Prostate gland (tissue), 2 donors: ENCODE measurements at places on chromosomes 1 and 21. TPM values are rescaled to one million over a fixed set of nuclear protein-coding genes. Genes with fewer than 3 reads are reported as not detected.

The MYBPH gene
- total RNA-seq, result 7.7 TPM

The FMO2 gene
- total RNA-seq, result 10.6 TPM

The NKAIN1 gene
- total RNA-seq, result 0.51 TPM

DNA sequence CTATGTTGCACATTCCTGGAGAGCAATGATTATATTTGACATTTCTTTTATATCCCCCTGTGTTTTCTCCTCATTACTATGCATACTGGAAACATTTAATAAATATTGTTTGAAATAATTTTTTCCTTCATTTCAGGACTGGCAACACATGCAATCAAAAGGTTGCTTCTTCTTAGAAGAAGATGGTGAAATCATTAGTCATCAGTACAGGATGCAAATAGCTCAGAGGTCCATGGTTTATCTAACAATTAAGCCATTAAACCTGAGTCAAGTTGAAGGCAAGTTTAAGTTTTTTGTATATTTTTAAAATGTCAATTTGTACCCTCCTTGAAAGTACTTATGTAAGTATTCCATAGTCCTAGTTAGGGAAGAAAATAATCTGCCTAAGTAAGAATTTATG lies 22.5 kb downstream of the EFCAB7 start:
- H3K4me3 ChIP-seq, result no peak overlapping the region
- no peak for DNase-seq
- no peaks in the 10 kb centered on the region for H3K4me1 ChIP-seq
- no peak overlapping the region for H3K27ac ChIP-seq

- no peaks in the 10 kb centered on the region for H3K36me3 ChIP-seq
- H3K27me3 ChIP-seq, result no peaks in the 10 kb centered on the region
- DNase-seq, result no peak
- no peak overlapping the region for H3K4me3 ChIP-seq
- no peaks in the 10 kb centered on the region for H3K4me1 ChIP-seq
Observed at GRCh38 chr1:98292994-98293393, 368.5 kb upstream of the SNX7 start.

- no peak for DNase-seq
- H3K27ac ChIP-seq, result peak overlapping the region; percentile 56
- peaks cover 4% of the 10 kb centered on the region for H3K4me1 ChIP-seq
- no peak overlapping the region for H3K4me3 ChIP-seq
- H3K27me3 ChIP-seq, result no peaks in the 10 kb centered on the region
Observed at GRCh38 chr21:29174607-29175013, 44.2 kb downstream of the MAP3K7CL start.

GRCh38 chr1:234735476-234735875 lies 125.5 kb upstream of the IRF2BP2 start:
- H3K4me1 ChIP-seq, result no peaks in the 10 kb centered on the region
- H3K27ac ChIP-seq, result no peak overlapping the region
- no peaks in the 10 kb centered on the region for H3K36me3 ChIP-seq
- no peak overlapping the region for H3K4me3 ChIP-seq
- no peaks in the 10 kb centered on the region for H3K27me3 ChIP-seq
- no peak for DNase-seq

DNA sequence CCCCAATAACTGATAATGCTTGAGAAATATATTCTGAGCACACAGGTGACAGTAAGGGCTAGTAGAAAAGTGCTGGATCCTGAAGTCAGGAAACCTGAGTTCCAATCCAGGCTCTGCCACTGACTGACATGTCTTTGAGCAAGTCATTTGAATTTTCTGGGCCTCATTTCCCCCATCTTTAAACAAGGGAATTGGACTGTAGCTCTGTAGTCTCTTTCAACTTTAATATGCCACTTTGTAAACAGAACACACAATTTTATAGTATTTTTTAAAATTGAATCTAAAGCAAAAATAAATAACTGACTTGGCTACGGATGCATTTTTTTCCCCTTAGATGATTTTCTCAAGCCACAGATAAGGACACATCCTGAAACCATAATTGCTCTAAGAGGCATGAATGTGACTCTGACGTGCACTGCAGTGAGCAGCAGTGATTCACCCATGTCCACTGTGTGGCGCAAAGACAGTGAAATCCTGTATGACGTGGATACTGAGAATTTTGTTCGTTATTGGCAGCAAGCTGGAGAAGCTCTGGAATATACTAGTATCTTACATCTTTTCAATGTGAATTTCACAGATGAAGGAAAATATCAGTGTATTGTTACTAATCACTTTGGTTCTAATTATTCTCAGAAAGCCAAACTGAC lies 37.0 kb downstream of the LRIG2 start:
- peak; percentile 49 for DNase-seq
- no peaks in the 10 kb centered on the region for H3K4me1 ChIP-seq
- peak overlapping the region; percentile 69 for H3K27ac ChIP-seq
- H3K36me3 ChIP-seq, result peaks cover 2% of the 10 kb centered on the region
- no peak overlapping the region for H3K4me3 ChIP-seq
- no peaks in the 10 kb centered on the region for H3K27me3 ChIP-seq

DNA sequence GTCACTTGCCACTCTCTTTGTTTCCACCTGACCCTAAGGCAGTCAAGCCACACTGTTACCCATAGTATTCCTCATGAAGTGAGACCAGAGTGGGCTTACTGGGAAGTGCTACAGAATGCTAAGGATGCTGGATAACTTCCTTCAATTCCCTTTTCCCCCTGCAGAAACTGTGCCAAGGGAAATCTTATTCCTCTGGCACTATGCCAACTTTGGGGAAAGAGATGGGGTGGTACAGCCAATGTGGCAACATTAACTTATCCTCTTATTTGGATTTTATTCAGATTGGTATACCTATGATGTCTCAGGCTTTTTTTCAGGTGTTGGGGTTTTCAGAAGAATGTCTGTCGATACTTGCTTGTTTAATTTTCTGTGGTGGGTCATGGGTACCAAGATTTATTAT lies 599.4 kb upstream of the PBX1 start:
- H3K36me3 ChIP-seq, result no peaks in the 10 kb centered on the region
- H3K27ac ChIP-seq, result no peak overlapping the region
- no peak for DNase-seq
- H3K27me3 ChIP-seq, result no peaks in the 10 kb centered on the region
- H3K4me3 ChIP-seq, result no peak overlapping the region

- H3K36me3 ChIP-seq, result no peaks in the 10 kb centered on the region
- no peak for DNase-seq
- no peaks in the 10 kb centered on the region for H3K27me3 ChIP-seq
Observed at GRCh38 chr21:35366394-35367080, 317.4 kb upstream of the RUNX1 start.

DNA sequence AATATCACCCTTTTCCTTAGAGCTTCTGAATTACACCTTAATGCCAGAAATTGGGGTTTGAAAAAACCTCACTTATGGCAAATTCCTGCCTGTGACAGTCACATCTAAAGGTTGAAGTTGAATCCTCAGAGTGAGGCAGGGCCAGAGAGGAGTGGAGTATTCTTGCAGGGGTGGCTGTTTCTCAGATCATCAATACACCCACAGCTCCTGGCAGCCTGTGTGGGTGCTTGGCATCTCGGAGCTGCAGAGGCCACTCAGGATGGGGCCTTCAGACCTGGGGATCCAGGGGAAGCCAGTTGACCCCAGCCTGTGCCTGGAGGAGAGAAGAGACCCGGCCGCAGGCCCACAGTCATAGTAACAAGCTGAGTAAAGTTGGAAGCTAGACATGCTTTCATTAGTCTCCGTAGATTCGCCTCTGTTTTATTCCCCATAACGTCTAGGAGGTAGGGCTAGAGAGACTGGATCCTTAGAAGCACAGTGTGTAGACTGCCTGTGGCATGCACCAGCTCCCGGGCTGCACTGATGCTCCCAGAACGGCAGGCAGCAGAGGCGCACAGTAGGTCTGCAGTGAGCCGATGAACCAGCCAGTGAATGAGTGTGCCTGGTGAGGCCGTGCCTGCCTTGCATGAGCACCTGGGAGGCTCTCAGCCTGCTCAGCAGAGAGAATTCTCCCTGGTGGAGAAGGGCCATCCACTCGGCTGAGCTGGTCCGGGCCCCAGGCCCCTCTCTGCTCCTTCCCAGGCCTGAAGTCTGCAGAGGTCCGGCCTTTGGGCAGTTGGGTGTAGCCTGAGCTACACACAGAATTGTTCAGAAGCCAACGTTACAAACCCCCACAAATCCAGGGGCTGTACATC lies 42.9 kb downstream of the TFF3 start:
- no peak for DNase-seq
- no peaks in the 10 kb centered on the region for H3K4me1 ChIP-seq
- no peak overlapping the region for H3K4me3 ChIP-seq
- no peaks in the 10 kb centered on the region for H3K27me3 ChIP-seq
- no peak overlapping the region for H3K27ac ChIP-seq

- no peaks in the 10 kb centered on the region for H3K36me3 ChIP-seq
- no peak for DNase-seq
- H3K27ac ChIP-seq, result no peak overlapping the region
- H3K4me1 ChIP-seq, result no peaks in the 10 kb centered on the region
Observed at GRCh38 chr1:71072273-71072672, 8.6 kb downstream of the ZRANB2 start.

- H3K4me3 ChIP-seq, result no peak overlapping the region
- no peak for DNase-seq
- no peaks in the 10 kb centered on the region for H3K27me3 ChIP-seq
- H3K4me1 ChIP-seq, result peaks cover 10% of the 10 kb centered on the region
Observed at GRCh38 chr1:25874209-25874608, 1.3 kb downstream of the PAQR7 start.

DNA sequence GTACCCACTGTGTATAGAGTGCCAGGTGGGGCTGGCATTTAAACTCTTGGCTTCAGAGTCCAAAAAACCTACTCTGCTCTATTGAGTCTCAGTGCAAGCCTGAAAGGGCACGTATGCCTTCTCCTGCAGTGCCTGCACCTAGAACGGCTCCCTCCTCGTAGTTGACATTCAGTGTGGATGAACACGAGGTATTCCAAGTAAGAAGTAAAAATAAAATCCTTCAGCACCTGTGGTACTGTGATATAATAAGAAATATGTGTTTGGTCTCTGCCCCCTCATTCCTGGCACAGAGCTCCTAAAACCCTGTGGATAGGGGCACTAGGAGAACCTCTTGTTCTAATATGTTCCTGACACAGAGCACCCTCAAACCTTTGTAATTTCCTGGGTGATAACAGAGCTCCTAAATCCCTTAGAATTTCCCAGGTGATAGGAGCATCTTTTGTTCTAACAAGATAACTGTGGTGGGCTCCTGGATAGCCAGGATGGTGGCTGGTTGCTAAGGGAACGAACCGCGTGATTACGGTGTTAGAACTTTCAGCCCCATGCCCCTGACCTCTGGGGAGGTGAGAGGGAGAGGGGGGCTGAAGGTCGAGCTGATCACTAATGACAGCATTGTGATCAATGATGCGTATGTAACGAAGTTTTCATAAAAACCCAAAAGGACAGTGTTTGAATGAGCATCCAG lies 16.8 kb downstream of the UCK2 start:
- H3K4me3 ChIP-seq, result no peak overlapping the region
- H3K4me1 ChIP-seq, result no peaks in the 10 kb centered on the region
- DNase-seq, result no peak

DNA sequence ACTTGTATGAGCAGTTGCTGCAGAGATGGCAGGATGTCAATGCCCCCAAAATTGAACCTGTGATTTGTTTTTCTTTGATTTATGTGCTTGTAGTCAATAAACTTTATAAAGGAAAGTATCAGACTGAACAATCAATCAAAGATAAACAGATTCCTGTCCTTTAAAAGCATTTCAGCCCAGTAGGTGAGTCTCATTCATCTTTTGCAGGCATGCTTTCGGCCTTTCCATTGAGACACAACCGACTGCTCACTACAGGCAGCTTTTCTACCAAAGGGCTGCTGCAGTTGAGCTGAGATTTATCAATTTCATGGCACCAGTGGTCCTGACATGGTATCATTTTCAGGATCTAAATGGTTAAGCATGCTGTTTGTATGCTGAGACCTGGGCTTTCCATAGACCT lies 513.6 kb upstream of the PTBP2 start:
- no peak for DNase-seq
- H3K27me3 ChIP-seq, result no peaks in the 10 kb centered on the region
- no peak overlapping the region for H3K27ac ChIP-seq
- H3K4me3 ChIP-seq, result no peak overlapping the region

DNA sequence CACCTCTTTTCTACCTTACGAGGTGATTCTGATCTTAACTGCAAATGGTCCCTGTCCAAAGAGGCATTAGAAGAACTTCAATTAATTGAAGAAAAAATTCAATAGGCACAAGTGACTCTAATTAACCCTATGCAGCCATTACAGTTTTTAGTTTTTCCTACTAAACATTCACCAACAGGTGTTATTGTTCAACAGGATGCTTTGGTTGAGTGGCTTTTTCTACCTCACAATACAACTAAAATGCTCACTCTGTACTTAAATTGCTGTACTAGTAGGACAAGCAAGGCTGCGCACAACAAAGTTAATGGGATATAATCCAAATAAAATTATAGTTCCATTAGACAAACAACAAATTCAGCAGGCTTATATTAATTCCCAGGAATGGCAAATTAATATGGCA lies 11.6 kb upstream of the PM20D1 start:
- no peak overlapping the region for H3K27ac ChIP-seq
- H3K36me3 ChIP-seq, result no peaks in the 10 kb centered on the region
- DNase-seq, result no peak
- no peaks in the 10 kb centered on the region for H3K4me1 ChIP-seq

GRCh38 chr1:205664399-205665017 lies 15.8 kb downstream of the SLC45A3 start:
- no peak overlapping the region for H3K4me3 ChIP-seq
- no peak for DNase-seq
- peak overlapping the region; percentile 89 for H3K27ac ChIP-seq
- H3K4me1 ChIP-seq, result peaks cover 8% of the 10 kb centered on the region

GRCh38 chr1:195744256-195744655 lies 864.0 kb downstream of the KCNT2 start:
- H3K27ac ChIP-seq, result no peak overlapping the region
- H3K4me3 ChIP-seq, result no peak overlapping the region
- H3K27me3 ChIP-seq, result no peaks in the 10 kb centered on the region
- no peaks in the 10 kb centered on the region for H3K4me1 ChIP-seq
- no peaks in the 10 kb centered on the region for H3K36me3 ChIP-seq
- DNase-seq, result no peak

- H3K27me3 ChIP-seq, result peaks cover 7% of the 10 kb centered on the region
- H3K36me3 ChIP-seq, result no peaks in the 10 kb centered on the region
- no peak for DNase-seq
- no peaks in the 10 kb centered on the region for H3K4me1 ChIP-seq
- no peak overlapping the region for H3K4me3 ChIP-seq
Observed at GRCh38 chr1:13517193-13517812, 3.5 kb upstream of the LRRC38 start.

GRCh38 chr1:147892731-147893214 lies 9.8 kb upstream of the GJA8 start:
- H3K36me3 ChIP-seq, result no peaks in the 10 kb centered on the region
- H3K27me3 ChIP-seq, result no peaks in the 10 kb centered on the region
- no peaks in the 10 kb centered on the region for H3K4me1 ChIP-seq
- H3K27ac ChIP-seq, result no peak overlapping the region
- peak; percentile 16 for DNase-seq

GRCh38 chr1:46211051-46211450 lies 7.9 kb downstream of the LURAP1 start:
- H3K27me3 ChIP-seq, result no peaks in the 10 kb centered on the region
- no peaks in the 10 kb centered on the region for H3K4me1 ChIP-seq
- no peak overlapping the region for H3K4me3 ChIP-seq
- H3K36me3 ChIP-seq, result no peaks in the 10 kb centered on the region
- DNase-seq, result no peak
